ENCODE measurements at places on chromosomes 16 and 17.

GRCh38 chr17:55692276-55692675 lies 30.4 kb downstream of the TMEM100 start:
- no peak for DNase-seq

DNA sequence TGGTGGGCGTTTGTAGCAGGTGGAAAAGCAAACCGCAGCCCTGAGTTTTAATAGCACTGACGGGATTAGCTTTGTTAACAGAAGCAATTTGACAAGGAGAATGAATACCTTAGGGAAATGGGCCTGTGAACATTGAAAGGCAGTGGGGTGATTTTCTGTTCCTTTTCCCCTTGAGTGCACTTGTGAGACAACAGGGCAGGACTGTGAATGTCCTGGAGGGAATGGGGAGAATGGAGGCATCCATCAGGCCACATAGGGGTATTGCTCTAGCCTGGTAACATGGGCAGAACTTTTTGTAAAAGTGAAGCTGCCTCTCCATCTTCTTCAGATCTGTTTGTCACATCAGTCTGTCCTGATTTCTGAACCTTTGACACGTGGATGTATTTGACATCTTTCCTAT lies 26.2 kb downstream of the USP43 start:
- no peak for DNase-seq

GRCh38 chr16:8293413-8293812 lies 296.9 kb downstream of the TMEM114 start:
- no peak for DNase-seq

DNA sequence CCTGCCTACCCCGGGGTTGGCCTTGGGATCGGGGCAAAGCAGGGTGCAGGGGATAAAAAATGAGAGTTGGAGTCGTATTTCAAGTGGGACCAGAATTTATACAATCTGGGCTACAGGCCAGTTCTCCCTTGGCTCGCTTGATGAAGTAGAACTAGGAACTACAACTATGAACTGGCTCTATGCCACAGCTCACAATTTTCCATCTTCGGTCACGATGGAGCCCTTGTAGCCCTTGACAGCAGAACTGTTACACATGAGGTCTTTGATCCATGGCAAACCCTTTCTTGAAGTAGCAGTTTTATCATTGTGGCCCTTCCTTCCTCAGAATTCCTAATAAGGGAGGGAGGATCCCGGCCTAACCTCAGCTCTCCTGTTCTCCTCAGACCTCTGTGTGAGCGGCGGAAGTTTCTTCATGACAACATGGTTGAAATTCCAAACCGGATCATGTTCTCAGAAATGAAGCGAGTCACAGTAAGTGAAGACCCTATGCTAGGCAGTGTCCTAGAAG lies 17.1 kb downstream of the LIG3 start:
- no peak for DNase-seq

DNA sequence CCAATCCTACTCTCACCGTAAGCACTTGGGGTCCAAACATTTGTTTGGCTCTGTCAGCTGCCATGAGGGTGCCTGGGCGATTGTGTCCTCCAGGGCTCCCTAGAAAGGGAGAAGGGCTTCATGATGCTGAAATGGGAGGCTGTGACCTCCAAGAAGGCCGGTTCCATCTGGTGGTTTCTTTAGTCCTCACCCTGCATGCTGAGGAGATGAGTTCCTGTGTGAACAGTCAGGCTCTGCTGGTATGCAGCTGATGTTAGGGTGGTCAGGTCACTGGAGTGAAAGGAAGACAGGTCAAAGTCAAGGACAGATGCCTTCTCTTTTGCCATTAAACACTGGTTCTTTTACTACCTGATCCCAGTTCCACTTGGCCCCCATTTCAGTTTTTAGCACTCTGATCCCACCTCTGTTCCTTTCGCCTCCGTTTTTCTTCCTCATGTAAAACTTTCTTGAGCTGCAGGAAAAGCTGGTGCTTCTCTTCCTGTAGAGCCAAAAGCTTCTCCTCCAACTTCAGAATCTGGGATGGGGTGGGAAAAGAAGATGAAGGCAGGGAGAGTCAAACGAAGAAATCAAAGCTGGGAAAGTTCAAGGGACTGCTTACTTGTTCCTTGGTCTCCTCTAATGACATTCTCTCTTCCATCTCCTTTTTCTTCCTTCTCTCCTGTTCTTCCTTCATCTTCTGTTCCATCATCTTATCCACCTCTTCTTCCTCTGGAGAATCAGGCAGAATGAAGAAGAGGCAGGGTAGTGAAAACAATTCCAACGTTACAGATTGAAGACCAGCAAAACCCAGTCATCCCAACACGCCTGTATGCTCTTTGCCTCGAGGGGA lies 1.1 kb downstream of the GPS2 start:
- peak; percentile 16 for DNase-seq

GRCh38 chr16:17470908-17471718 lies at the start of gene XYLT1:
Gene XYLT1 (minus strand): TSS chr16:17470960. CDS start chr16:17470796, 164 bp downstream.
- no peak for DNase-seq

GRCh38 chr16:16075488-16076422 lies 126.3 kb downstream of the ABCC1 start:
- no peak for DNase-seq

DNA sequence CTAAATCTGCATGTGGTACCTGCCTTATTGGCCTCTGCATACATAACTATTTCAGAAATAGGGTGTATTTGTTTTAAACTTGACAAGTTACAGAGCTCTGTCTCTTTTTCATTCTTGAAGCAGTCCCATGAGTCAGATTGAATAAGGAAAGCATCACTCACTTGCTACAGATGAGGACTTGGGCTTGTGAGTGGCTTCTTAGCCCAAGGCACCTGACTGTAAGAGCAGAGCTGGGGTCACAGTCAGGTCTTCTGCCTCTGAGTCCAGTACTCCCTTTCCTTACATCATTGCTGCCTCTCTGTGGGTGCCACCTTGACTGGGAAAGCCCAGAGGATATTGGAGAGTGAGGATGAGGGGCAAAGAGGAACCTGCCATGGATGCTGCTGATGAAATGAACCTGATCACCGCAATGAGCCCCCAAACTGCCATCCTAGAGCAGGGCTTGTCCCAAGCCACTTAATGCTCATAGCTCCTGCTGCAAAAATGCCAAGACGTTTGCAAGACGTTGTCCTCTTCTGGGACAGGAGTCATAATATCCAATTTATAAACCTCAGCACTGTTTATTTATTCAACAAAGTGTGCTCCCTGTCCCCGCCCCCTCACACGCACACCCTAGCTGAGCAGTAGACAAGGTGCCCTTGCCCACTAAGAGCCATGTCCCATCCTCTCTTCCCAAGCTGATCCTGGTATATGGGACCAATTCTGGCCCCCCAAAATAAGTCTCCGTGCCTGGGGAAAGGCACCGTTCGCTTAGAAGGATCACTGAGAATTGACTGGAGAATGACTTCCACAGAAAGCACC lies 74.1 kb downstream of the CCDC182 start:
- no peak for DNase-seq

DNA sequence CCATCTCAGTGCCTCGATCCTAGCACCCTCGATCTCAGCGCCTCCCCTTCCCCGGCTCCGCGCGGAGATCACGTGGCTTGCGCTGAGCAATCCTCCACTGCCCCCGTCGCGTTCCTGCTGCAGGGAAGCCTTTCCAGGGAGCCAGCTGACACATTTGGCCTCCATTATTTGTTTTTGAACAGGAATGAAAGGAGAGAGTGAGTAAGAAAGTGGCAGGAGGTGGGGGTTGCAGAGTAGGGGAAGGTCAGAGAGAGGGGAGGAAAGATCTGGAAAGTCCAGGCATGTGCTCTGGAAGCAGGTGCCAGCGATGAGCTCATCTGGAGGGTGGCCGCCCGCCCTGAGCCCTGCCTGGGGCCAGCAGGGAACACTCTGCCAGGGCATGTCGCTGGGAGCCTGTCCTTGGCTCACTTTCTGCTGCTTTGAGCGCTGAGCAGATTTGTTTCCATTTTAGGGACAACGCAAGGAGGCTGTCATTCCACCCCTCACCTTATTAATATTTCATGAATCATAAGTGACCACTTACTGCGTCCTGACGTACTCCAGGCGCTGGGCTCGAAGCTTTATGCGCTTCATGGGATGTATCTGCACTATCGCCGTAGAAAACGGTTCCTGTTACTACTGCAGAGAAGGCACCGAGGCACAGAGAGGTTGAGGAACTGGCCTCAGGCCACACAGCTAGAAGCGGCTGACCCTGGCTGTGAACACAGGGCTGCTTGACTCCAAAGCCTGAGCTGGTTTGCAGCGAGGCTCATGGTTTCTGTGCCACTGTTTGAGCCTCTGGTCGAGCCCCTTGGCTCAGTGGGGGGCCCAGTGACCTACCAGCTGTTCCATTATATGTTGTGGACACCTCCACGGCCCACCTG lies 283.1 kb downstream of the SEC14L1 start:
- no peak for DNase-seq

- no peak for DNase-seq
Observed at GRCh38 chr16:84174396-84174795, 12.5 kb downstream of the TAF1C start.

GRCh38 chr17:64230791-64231408 lies 32.2 kb downstream of the TEX2 start:
- DNase-seq, result no peak

DNA sequence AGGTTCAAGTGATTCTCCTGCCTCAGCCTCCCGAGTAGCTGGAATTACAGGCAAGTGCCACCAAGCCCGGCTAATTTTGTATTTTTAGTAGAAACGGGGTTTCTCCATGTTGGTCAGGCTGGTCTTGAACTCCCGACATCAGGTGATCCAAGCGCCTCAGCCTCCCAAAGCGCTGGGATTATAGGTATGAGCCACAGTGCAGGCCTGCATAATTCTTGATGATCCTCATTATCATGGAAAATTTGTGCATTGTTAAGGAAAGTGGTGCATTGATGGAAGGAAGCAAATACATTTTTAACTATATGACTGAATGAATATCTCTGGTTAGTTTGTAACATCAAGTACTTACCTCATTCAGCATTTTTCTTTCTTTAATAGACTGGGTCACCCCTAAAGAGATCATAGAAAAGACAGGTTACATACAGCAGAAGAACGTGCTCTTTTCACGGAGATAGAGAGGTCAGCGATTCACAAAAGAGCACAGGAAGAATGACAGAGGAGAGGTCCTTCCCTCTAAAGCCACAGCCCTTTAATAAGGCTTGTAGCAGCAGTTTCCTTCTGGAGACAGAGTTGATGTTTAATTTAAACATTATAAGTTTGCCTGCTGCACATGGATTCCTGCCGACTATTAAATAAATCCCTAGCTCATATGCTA lies 38.1 kb downstream of the RND2 start:
- DNase-seq, result no peak

DNA sequence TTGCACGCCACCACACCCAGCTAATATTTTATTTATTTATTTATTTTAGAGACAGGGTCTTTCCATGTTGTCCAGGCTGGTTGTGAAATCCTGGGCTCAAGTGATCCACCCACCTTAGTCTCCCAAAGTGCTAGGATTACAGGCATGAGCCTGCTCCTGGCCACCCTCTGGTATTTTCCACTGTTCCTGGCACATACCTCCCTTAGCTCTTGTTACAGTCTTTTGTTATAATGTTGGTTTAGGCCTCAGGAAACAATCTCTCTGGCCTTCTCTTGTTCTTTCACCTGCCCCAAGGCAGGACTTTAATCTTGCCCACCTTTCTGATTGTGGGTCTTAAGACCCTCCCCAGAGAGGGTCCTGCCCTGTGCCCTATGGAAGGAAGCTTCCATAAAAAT lies 3.6 kb upstream of the CYTH1 start:
- DNase-seq, result no peak

DNA sequence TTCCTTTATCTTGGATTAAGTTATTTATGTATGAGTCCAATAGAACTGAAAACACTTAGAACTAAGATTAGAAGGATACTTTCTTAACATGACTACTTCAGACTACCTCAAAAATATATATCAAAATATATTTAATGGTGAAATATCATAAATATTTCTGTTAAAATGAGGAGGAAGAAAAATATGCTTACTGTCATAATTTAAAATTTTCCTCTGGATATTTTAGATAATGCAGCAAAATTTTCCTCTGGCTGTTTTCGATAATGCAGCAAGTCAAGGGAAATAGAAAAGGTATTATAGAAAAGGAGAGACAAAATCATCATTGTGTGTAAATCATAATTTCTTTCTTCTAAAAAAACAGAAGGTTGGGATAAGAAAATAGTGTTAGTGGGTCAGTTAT lies 263.3 kb downstream of the HS3ST3A1 start:
- no peak for DNase-seq

DNA sequence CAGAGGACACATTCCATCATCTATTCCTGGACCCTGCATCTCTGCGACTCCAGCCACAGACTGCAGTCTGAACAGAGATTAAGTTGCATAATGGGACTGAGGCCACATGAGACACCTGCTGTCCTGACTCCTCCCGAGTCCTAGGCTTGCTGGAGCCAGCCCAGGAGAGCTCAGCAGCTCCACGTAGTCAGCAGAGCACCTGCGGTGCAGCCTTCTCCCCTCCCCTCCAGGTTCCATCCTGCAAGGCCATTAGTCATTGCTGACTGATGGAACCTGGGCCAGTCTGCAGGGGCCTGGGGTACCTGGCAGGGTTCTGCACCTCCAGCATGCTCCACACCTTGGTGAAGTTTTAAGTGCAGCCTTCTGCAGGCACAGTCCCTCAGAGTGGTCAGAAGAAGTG lies 76.7 kb downstream of the PLD6 start:
- DNase-seq, result no peak

GRCh38 chr17:227078-227945 lies 45.9 kb upstream of the DOC2B start:
- DNase-seq, result no peak

GRCh38 chr17:45230410-45230786 lies 8.7 kb downstream of the FMNL1 start:
- no peak for DNase-seq

- DNase-seq, result no peak
Observed at GRCh38 chr17:74354123-74354522, 7.5 kb downstream of the BTBD17 start.

- peak; percentile 53 for DNase-seq
Observed at GRCh38 chr17:80260069-80260535, 550 bp upstream of the RNF213 start.

DNA sequence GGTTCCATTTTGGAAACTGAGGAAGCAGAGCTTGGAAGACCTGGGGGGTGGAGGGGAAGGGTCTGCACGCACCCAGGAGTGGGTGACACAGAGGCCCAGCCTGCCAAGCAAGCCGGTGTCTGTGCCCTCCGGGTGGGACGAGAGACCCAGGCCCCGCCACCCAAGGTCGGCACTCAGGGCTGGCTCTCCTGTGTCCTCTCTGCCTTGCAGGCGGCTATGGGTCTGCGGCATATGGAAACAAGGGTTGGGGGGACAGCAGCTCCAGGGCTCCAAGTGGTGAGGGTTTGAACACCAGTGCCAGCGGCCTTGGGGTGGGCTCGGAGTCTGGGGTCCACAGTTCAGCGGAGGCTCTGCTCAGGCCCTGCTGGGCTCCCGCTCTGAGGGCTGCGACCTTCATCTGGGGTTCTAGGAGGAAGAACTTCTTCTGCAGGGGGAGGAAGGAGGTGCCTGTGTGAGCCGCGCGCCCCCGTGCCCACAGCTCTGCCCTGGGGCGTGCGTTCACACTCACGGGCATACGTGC lies 4.6 kb upstream of the CD7 start:
- no peak for DNase-seq

DNA sequence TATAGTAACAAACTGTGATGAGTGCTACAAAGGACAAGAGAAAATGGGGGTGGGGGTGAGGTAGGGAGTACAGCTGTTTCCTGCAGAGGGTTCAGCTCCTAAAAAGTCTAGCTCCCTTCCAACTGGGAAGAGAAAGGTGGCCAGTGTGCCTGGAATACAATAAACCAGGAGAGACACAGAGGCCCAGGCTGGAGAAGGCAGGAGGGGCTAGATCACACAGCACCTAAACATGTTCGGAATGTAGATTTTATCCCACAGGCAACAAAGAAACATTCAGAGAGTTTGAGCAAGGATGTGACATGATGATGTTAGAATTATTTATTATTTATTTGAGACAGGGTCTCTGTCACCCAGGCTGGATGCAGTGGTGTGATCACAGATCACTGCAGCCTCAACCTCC lies 10.2 kb downstream of the TEX2 start:
- no peak for DNase-seq

GRCh38 chr17:55413825-55414489 lies 7.7 kb downstream of the MMD start:
- no peak for DNase-seq

Measured in HT-29 (cell line).